Stimulated activated naive CD8-positive, alpha-beta T cell treated with anti-CD3 and anti-CD28 coated beads, Interleukin-15, Interleukin-2, amounts not matched to agents 100 U/mL and 50 U/mL, for 24 hours (primary cell): ENCODE measurements at places on chromosomes 3 and 15.

- no peak for DNase-seq
These were observed 40.6 kb upstream of the ADAMTS9 start for GRCh38 chr3:64728428-64728827.

- no peak for DNase-seq
These were observed 18.0 kb upstream of the CEP152 start for GRCh38 chr15:48828906-48829305.

- no peak for DNase-seq
These were observed 63.2 kb downstream of the AKAP13 start for GRCh38 chr15:85443593-85444087.

- DNase-seq, result no peak
These were observed 35.4 kb downstream of the SMARCC1 start for GRCh38 chr3:47746264-47746663.

DNA sequence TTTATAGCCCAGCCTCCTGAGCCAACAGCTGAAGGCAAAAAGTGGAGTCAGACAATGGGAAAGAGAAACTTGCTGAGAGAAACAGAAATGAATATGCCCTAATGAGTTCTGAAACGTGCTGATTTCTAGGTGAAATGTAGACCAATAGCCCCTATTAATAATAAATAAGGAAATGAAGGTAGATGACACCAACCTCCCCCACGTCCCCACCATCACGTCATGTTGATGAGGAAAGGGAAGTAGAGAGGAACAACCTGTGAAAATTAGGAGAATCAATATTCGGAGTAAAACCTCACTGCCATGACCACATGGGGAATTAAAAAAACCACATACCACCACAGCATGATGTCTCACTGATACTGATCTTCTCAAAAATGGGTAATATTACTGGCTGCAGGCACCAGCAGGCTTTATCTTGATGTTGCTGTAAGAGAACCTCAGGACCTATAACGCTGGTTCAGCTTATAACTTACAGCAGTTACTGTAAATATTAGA, 64.0 kb downstream of the KAT2B start:
- peak; percentile 67 for DNase-seq

DNA sequence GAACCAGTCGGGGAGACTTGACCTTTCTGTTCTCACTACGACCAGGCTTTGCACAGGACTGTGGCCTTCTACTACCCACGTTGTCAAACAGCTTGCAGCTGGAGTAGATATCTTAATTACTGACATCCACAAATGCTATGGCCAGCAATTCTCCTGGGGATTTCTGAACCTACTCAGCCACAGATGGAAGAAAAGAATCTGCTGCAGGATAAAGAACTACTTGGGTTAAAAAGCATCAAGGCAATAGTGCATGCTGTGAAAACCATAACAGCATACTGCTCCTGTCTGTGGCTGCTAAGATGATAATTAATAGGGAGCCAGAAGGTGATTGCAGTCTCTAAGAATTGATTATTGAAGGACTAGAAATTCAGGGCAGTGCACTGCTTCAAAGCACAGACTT, 859.2 kb upstream of the SEMA6D start:
- DNase-seq, result no peak

- DNase-seq, result no peak
These were observed 6.8 kb upstream of the KBTBD12 start for GRCh38 chr3:127908202-127908601.

GRCh38 chr3:129010310-129010956, 9.3 kb downstream of the EFCC1 start:
- no peak for DNase-seq

GRCh38 chr3:100503448-100503847, 11.0 kb downstream of the TMEM45A start:
- no peak for DNase-seq

DNA sequence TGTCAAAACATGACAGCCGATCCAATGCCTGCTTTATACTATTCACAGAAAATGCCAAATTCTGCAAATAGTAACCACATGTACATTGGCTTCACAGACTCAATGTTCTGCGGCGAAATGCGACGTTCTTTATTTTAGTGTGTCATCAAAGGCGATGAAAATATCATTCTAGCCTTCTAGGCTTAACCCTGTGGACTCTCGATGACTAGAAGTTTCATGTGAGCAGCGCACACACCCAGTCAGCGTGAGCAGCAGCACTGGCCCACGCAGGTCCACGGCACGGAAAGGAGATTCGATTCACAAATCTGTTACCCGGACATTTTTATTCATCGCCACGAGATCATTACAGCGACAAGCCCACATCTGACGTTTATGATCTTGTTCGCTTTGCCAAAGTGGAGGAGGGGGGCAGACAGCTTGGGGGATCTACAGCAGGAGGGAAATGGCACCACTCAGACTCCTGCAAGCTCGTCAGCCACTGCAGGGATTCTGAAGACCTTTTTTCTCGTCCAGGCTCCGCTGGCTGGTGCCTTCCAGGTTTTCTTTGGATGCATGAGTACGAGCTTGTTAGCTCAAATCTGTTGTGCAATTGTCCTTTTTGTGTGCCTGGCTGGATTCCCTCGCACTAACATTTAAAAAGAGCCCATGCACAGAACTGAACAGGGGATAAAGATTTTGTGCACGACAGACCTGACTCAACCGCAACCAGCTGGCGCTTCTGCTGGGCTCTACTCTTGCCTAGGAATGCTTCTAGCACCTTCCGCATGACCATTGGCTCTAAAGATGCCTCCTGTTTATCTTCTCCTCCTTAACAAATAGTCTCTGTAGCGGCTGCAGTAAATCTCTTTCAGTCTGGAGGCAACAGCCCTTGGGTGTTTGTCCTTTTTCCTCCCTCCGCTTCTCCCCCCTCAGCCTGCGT, 938.4 kb downstream of the MCTP2 start:
- no peak for DNase-seq

DNA sequence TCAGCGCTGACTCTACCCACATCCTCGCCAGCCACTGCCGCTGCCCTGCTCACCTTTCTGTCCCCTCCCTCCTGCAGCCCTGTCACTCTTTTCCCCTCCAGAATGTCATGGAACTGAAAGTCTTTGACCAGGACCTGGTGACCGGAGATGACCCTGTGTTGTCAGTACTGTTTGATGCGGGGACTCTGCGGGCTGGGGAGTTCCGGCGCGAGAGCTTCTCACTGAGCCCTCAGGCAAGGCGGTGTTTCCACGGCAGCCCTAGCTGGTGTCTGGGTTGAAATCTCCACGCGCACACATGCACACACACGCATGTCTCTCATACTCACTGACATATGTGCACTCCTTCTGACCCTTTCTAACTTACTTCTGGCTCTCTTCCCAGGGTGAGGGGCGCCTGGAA, 2.0 kb downstream of the PLA2G4B start:
- no peak for DNase-seq

DNA sequence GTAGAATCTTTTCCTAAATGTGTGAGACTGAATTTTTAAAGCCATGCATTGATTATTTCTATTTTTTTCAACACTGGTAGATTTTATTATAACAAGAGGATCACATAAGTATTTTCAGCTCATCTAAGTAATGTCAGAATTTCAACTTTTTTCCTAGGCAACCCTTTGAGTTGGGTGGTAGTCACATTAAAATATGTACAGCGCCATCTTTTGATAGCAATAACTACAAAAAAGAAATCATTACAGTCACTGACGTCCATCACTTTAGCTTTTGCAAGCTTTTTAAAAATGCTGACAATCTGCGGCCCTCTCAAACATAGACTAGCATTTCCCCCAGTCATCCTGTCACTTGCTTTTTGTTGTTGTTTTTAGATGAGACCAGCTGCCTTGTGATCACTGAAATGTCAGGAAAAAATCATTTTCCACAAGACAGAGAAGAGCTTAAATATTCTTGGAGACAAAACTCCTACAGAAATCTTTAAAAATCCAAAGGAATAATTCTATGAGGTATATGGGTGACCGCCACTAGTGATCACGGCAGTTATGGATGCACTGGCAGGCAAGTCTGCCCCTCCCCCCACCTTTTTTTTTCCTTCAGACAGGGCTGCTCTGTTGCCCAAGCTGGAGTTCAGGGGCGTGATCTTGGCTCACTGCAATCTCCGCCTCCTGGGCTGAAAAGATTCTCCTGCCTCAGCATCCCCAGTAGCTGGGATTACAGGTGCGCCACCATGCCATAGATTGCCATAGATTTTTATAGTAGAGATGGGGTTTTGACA, 384.0 kb upstream of the KCNMB2 start:
- no peak for DNase-seq

GRCh38 chr3:172223870-172224269, 184.5 kb downstream of the FNDC3B start:
- DNase-seq, result no peak

DNA sequence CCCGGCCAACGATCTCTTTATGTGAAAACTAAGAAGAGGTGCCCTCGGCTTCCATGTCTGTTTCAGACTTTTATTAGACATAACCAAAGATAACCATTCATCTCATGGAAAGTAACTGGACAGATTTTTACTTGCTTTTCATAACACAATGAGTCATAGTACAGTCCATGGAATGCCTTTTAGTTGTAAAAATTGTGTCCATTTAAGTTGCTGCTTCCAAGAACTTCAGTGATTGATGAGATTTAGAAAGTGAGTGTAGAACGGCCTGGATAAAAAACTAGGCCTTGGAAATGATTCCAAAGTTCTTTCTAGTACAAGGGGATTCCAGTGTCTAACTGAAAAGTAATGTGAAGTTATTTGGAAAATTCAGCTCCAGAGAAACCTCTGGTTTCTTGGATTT, 10.8 kb downstream of the EIF2AK4 start:
- DNase-seq, result no peak

DNA sequence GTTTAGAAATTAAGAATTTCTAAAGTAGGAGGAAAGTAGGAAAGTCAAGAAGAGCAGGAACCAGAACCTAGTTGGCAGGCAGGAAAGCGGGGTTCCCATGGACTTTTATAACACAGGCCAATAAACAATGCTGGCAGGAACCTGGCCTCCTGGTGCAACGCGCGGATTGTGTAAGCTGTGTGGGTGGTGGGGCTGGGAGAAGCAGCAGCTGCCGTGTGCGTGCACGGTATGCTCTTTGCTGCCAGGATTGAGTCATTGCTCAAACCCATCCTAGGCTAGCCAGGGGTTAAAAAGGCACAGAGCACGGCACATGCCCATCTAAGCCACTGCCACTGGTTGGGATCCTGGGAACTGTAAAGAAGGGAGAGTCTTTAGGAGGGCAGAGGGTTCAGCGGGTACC, 209.9 kb upstream of the RGMA start:
- no peak for DNase-seq

DNA sequence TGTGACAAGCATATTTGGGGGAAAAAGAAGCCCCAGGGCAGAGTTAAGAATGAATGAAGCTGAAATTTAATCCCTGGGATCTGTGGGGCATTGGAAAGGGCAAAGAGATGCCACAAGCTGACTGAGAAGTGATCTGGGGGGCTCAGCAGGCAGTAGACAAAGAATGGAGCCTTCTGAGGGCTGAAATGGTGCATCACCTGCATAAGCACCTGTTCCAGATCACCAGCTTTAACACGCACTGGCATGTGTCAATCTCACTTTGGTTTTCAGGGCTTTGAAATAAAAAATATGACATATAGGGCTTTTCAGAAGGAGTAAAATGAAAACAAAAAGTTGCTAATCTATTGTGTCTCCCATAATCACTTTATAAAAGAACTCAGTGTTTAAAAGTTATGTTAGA, 210.8 kb upstream of the ARHGEF26 start:
- DNase-seq, result no peak

GRCh38 chr15:49715211-49715610, 94.4 kb downstream of the DTWD1 start:
- DNase-seq, result no peak

DNA sequence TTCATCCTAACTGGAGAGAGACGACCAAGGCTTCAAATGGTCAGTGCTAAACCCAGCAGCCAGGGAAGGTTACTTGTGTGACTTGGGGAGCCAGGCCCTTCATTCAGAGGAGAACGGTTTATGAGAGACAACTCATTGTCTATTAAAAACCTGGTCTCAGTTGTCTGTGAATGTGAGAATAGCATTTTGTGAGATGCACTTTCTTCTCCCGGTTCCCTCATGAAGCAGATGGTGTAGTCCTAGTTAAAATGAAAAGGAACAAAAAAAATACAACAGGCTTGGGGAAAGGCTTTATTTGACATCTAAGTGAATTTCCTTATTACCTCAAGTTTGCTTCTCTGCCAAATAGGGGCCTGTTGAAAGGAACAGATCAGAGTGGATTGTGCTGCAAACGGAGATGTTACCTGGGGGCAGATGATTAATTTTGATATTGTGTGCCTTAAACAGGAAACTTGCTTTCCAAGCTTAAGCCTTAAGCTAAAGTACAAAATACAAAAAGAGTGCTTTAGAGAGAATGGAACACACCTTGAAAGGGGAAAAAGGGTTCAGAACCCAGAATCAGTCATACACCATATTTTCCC, 202.7 kb upstream of the BHLHE40 start:
- DNase-seq, result no peak

- DNase-seq, result no peak
These were observed 63.9 kb upstream of the GATA2 start for GRCh38 chr3:128556907-128557306.

DNA sequence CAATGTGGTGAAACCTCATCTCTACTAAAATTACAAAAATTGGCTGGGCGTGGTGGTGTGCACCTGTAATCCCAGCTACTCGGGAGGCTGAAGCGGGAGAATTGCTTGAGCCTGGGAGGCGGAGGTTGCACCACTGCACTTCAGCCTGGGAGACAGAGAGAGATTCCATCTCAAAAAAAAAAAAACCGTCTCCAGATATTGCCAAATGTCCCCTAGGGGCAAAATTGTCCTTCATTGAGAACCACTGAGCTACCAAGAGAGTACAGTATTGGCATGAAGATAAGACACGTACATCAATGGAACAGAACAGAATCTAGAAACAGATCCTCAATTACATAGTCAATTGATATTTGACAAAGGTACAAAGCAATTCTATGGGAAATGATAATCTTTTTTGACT, 98.0 kb downstream of the TFDP2 start:
- no peak for DNase-seq

GRCh38 chr3:124774327-124774718, 44.1 kb downstream of the UMPS start:
- no peak for DNase-seq

GRCh38 chr3:57038466-57039164, 21.8 kb upstream of the SPATA12 start:
- DNase-seq, result no peak

- peak; percentile 10 for DNase-seq
These were observed 77.9 kb upstream of the DCLK3 start for GRCh38 chr3:36842275-36842674.

DNA sequence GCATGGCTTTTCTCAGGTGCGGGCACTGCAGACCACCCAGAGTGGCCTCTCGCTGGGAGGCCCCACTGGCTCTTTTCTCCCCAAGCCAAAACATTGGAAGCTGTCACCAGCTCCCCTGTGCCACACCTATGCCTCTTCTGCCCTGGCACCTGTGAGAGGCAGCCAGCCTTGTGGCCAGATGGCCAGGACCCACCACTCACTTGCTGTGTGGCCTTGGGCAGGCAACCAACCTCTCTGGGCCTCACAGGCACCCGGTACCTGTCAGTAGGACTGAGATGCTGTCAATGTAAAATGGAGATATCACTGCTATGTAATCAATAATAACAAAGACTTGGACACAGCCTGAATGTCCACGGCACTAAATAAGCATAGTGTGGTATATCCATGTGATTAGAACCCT, 36.5 kb downstream of the SRPRB start:
- no peak for DNase-seq
